ENCODE measurements at places on chromosomes 13 and 19.

DNA sequence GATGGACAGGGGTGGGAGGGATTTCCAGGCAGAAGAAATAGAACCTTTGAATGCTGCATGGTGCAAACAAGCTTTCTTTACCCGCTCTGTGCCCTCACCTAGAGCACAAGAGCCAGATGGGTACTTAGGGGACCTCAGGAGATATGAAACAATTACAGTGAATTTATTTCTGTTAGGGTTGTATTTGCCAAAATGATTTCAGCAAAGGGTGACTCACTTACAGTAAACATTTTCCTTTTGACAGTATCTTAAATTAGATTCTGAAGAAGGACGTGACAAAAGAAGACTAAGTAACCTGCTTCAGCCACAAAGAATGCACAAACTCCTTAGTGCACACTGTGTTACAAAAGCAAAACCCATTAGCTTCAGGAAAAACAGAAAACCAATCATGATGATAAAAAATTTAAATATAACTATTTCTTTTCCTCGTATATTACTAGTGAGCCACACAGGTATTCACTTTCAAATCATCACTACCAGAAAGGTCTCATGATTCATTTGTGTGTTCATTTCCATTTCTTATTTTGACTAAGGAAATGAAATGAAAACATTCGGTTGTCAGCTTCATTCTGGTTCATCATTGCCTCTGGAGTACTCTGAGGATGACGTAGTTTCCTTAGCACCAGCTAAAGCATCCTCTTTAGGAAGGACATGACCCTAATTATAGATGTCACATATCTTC lies 158.8 kb downstream of the NHLRC3 start:
- no peaks in the 10 kb centered on the region for H3K4me1 ChIP-seq
- DNase-seq = no peak
- no peaks in the 10 kb centered on the region for H3K36me3 ChIP-seq
- no peak overlapping the region for H3K4me3 ChIP-seq
- H3K27ac ChIP-seq = peak overlapping the region; percentile 26

DNA sequence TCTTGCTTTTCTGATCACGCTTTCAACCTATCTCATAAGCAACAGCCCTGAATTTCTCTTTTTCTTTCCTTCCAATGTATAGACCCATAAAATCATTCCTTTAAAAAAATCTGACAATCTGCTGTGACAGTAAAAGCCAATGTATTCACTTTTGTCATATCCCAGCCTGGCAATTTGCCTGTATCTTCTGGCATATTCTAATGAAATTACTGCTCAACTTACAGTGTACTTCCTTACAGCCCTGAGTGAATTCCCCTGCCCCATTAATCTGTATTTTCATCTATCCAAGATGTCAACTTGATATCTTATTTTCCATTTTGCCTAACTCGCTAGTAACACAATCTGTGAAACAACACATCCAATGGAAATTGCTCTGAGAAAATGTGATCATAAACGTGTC lies 18.0 kb upstream of the SERP2 start:
- no peaks in the 10 kb centered on the region for H3K36me3 ChIP-seq
- no peak for DNase-seq
- no peaks in the 10 kb centered on the region for H3K27me3 ChIP-seq

DNA sequence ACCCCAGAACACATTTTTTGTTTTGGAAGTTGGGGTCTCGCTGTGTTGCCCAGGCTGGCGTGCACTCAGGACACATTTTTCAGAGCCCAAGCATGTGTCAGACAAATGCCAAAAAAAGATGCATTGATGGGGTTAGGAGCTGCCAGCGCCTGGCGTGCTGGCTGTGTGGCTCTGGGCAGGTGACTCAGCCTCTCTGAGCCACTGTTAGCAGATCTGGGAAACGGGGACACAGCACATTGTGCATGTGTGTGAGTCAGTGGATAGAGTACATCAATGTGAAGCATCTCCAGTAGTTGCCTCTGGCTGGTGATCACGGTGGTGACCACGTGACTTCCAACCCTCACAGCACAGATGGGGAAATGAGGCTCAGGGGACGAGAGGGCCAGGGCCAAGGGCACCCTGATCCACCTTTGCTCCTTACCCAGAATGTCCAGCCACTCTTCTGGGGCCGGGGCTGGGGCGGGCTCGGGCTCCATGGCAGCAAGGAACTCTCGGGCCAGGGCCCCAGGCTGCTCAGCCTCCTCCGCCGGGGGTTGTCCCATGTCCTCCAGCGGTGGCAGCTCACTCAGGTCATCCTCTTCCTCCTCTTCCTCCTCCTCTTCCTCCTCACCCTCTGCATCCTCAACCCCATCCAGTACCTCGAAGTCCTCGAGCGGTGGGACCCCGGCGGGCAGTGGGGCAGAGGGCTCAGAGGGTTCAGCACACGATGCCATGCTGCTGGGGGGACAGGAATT lies 1.9 kb downstream of the FKBP8 start:
- H3K36me3 ChIP-seq = peaks cover 53% of the 10 kb centered on the region
- no peaks in the 10 kb centered on the region for H3K27me3 ChIP-seq

DNA sequence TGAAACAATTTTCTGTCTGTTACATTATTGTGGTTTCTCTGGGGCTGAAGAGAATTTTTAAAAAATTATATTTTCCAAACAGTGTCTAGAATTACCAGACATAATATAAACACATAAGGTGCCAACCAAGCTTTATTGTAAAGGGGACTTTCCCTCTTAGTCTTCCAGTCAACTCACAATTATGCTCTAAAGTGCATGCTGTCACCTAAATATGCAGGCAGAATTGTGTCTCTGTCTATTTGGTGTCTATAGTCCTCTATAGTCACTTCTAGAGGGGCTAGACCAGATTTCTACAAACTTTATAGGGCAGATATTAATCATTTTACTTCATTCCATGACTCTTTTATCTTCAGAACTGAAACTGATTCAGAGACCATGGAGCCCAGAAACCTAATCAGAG lies 12.8 kb downstream of the ZNF254 start:
- no peaks in the 10 kb centered on the region for H3K27me3 ChIP-seq
- H3K36me3 ChIP-seq = peaks cover 13% of the 10 kb centered on the region
- DNase-seq = no peak
- H3K4me1 ChIP-seq = peaks cover 5% of the 10 kb centered on the region
- no peak overlapping the region for H3K27ac ChIP-seq

- H3K4me3 ChIP-seq = no peak overlapping the region
- H3K4me1 ChIP-seq = no peaks in the 10 kb centered on the region
- DNase-seq = no peak
- no peaks in the 10 kb centered on the region for H3K27me3 ChIP-seq
- H3K27ac ChIP-seq = no peak overlapping the region
These were observed 24.3 kb upstream of the TNFSF14 start for GRCh38 chr19:6694147-6694815.

- H3K27me3 ChIP-seq = no peaks in the 10 kb centered on the region
- no peak overlapping the region for H3K4me3 ChIP-seq
- no peaks in the 10 kb centered on the region for H3K4me1 ChIP-seq
- H3K36me3 ChIP-seq = no peaks in the 10 kb centered on the region
- H3K27ac ChIP-seq = no peak overlapping the region
- DNase-seq = no peak
These were observed 338.9 kb downstream of the TEX29 start for GRCh38 chr13:111659219-111659775.

DNA sequence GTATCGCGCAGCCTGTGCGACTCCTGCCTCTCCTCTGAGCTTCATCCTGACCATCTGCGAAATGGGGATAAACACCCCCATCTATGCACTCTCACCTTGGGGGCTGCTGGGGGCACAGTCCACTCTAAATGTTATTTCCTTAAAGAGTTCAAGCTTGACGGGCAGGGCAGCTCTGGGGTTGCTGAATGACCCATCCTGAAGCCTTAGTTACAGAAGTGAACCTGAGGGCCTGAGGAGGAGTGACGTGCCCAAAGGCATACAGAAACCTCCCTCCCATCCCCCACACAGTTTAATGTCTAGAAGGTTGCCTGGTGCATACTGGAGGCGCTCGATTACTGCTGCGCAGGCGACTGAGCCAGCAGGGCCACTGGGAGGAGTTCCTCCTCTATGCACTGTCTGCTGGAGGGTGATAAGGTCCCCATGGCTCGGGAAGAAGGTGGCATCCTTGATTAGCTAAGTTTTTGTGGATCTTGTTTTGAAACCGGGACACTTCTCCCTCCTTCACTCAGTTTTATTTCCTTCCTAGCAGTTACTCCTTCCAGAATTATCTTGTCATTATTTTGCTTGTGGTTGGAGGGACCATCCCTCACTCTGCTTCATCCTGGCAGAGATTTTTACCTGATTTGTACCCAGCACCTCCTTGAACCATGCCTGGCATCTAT lies 572 bp upstream of the FKBP8 start:
- H3K4me3 ChIP-seq = peak overlapping the region; percentile 31
- DNase-seq = peak; percentile 80
- H3K36me3 ChIP-seq = peaks cover 28% of the 10 kb centered on the region
- H3K27ac ChIP-seq = peak overlapping the region; percentile 89
- peaks cover 27% of the 10 kb centered on the region for H3K4me1 ChIP-seq

DNA sequence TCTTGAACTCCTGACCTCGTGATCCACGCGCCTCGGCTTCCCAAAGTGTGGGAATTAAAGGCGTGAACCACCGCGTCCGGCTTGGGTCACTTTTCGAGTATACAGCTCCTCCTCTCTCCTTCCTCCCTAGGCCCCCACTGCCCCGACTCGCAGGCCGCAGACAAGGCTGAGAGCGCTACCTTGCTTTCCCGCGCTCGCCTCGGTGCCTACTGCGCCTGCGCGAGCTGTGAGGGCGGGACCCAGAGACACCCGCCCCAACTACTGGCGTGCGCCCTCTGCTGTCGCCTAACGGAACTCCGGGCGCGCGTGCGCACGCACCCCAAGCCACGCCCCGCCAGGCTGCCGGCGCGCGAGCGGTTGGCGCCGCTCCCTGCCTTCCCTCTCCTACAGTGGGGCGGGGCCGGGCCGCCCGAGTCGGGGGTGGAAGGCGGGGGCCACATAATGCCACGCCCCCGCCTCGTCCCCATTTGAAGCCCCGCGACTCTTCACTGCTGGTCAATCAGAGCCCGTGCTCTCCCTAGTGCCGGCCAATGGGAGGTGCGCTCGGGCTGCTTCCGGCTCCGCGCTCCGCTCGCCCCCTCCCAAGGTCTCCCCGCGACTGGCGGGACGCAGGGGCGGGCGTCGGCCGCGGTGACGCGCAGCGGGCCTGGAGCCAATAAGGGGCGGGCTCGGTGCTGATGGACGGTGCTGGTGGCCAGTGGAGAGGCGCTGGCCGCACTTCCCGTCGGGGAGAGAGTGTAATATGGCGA lies at the start of gene RAB8A:
TSS of gene RAB8A (plus strand) at position 730 of the 749 bp plus-strand sequence. CDS start at position 743, 13 bp downstream.
- peak; percentile 99 for DNase-seq
- H3K27me3 ChIP-seq = no peaks in the 10 kb centered on the region
- H3K36me3 ChIP-seq = peaks cover 24% of the 10 kb centered on the region
- H3K27ac ChIP-seq = peak within 1 kb of the TSS; percentile 92
- H3K4me1 ChIP-seq = peaks cover 48% of the 10 kb centered on the region

DNA sequence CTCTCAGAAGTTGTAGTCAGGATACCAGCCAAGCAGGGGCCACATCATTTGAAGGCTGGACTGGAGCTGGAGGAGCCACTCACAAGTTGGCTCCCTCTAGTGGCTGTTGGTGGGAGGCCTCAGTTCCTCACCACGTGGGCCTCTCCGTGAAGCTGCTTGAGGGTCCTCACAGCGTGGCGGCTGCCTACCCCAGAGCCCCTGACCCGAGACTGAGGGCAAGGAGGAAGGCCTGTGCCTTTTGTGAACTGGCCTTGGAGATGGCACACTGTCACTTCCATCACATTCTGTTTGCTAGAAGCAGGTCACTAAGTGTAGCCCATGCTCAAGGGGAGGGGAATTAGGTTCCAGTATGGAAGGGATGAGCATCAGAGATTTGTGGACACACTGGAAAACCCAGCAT lies 14.6 kb downstream of the GNA11 start:
- no peak overlapping the region for H3K27ac ChIP-seq
- H3K4me1 ChIP-seq = peaks cover 4% of the 10 kb centered on the region
- H3K36me3 ChIP-seq = no peaks in the 10 kb centered on the region
- H3K4me3 ChIP-seq = no peak overlapping the region
- H3K27me3 ChIP-seq = no peaks in the 10 kb centered on the region

- peak overlapping the region; percentile 95 for H3K27ac ChIP-seq
These were observed 14.7 kb downstream of the ELL start for GRCh38 chr19:18507021-18507726.

GRCh38 chr13:83996415-83996814 lies 114.1 kb upstream of the SLITRK1 start:
- H3K4me3 ChIP-seq = no peak overlapping the region
- H3K36me3 ChIP-seq = no peaks in the 10 kb centered on the region
- peak; percentile 66 for DNase-seq
- H3K27ac ChIP-seq = no peak overlapping the region
- no peaks in the 10 kb centered on the region for H3K27me3 ChIP-seq
- no peaks in the 10 kb centered on the region for H3K4me1 ChIP-seq

- H3K27me3 ChIP-seq = peaks cover 54% of the 10 kb centered on the region
- H3K4me3 ChIP-seq = no peak overlapping the region
- H3K27ac ChIP-seq = no peak overlapping the region
These were observed 18.2 kb downstream of the CRX start for GRCh38 chr19:47839913-47840312.

- no peak for DNase-seq
- peaks cover 18% of the 10 kb centered on the region for H3K4me1 ChIP-seq
- peaks cover 96% of the 10 kb centered on the region for H3K27me3 ChIP-seq
- H3K36me3 ChIP-seq = no peaks in the 10 kb centered on the region
- no peak overlapping the region for H3K4me3 ChIP-seq
These were observed 1.6 kb upstream of the PDE4C start for GRCh38 chr19:18227781-18228271.

Data from left lung (tissue), 14 donors.